Right lobe of liver (tissue), 6 donors: ENCODE measurements at places on chromosomes 1 and 21.

GRCh38 chr1:56557746-56558145 lies 21.6 kb downstream of the PLPP3 start:
- no peak for DNase-seq

- no peak for DNase-seq
Measured at GRCh38 chr1:181152892-181153633, 64.6 kb downstream of the IER5 start.

GRCh38 chr1:184859381-184860105 lies 104.9 kb upstream of the EDEM3 start:
- DNase-seq, result no peak

GRCh38 chr1:150696162-150696561 lies 792 bp downstream of the GOLPH3L start:
- DNase-seq, result no peak

GRCh38 chr1:16068356-16069270 lies 4.8 kb downstream of the FAM131C start:
- peak; percentile 88 for DNase-seq

DNA sequence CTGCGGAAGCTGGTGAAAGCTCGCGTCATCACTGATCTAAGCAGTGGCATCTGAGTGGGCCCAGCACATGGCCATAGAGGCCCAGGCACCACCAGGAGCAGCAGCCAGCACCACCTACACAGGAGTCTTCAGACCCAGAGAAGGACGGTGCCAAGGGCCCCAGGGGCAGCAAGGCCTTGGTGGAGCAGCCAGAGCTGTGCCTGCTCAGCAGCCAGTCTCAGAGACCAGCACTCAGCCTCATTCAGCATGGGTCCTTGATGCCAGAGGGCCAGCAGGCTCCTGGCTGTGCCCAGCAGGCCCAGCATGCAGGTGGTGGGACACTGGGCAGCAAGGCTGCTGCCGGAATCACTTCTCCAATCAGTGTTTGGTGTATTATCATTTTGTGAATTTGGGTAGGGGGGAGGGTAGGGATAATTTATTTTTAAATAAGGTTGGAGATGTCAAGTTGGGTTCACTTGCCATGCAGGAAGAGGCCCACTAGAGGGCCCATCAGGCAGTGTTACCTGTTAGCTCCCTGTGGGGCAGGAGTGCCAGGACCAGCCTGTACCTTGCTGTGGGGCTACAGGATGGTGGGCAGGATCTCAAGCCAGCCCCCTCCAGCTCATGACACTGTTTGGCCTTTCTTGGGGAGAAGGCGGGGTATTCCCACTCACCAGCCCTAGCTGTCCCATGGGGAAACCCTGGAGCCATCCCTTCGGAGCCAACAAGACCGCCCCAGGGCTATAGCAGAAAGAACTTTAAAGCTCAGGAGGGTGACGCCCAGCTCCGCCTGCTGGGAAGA lies 3.2 kb upstream of the ARTN start:
- no peak for DNase-seq
